ENCODE measurements at places on chromosomes 5 and 9. TPM values are rescaled to one million over a fixed set of nuclear protein-coding genes. Genes with fewer than 3 reads are reported as not detected.

Gene AQP7
- not detected for total RNA-seq

Gene IFNK
- not detected for total RNA-seq

- no peak for DNase-seq
Measured at GRCh38 chr5:143306040-143306439, 97.4 kb downstream of the NR3C1 start.

Gene COL5A1
- 0.30 TPM for total RNA-seq

- no peak for DNase-seq
Measured at GRCh38 chr5:36631620-36632362, 25.4 kb downstream of the SLC1A3 start.

DNA sequence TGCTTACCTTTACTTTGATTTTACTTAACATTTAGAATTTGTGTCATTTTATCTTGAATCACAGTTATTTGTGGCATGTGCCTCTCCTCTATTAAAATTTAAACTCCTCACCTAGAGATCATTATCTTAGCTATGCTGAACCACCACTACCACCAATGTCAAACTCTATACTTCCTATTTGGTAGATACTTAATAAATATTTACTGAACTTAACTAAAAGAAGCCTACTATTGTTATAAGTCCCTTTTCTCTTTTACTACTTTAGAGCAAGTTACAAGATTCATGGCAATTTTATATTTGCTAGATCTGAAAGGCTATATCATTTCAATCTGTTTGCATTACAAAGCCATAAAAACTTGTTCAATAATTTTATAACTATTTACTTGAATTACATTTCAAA lies 273.3 kb upstream of the CCNH start:
- DNase-seq, result no peak

- no peak for DNase-seq
Measured at GRCh38 chr9:126509718-126510117, 104.0 kb upstream of the LMX1B start.

- no peak for DNase-seq
Measured at GRCh38 chr9:5999443-6000101, 15.9 kb downstream of the RANBP6 start.

- no peak for DNase-seq
Measured at GRCh38 chr5:95102080-95102479, 182.8 kb downstream of the MCTP1 start.

Gene ANXA2R
- 4.0 TPM for total RNA-seq

Gene TXNDC8
- total RNA-seq, result not detected

DNA sequence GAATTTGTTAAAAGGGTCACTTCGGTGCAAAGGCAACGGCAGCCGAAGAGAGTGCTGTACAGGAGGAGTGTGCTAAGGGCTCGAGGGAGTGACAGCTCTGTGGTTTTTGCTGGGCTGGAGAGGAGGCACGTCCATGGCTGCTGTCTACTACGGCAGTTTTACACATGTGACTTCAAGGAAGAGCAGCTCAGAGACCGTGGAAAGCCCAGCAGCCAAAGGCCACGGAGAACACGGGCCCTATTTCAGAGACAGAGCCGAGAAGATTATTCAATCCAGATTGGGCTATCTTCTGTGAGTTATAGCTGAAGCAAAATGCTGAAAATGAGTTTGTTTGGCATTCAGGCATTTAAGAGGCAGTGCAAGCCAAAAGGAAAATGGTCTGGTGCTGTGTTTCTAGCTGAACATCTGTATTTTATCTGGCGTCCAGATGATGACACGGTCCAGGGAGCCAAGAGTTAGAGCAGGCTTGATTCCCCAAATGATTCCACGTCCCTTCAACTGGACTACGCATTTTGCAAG lies 96.4 kb downstream of the RFK start:
- DNase-seq, result no peak

Gene SPEF2
- 3.4 TPM for total RNA-seq

DNA sequence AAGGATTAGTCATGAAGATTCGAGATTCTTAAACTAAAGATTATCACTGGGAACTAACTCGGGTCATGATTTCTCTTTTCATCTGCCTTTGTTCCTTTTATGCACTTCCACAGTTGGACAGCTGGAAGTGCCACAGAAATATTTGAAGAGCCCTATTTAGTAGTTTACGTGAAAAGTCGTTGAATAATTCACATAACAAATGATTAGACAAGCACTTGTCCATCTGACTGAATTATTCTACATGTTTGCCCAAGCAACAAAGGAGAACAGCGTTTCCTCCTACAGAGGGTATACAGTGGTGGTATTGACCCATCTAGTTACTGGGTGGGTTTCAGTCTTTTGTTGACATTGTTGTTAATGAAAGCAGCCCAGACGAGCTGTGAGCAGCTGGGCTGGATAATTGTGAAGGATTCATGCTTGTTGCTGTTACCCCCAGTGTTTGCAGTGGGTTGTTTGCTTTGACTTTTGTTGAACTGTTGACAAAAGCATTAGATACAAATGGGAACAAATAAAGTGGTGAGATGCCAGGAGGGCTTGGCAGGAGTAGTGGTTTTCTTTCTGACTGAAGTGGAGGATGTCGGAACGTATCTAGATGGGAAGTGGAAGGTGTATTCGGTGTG lies 96.2 kb downstream of the TLE4 start:
- DNase-seq, result no peak

Gene TEX48
- total RNA-seq, result 0.42 TPM

DNA sequence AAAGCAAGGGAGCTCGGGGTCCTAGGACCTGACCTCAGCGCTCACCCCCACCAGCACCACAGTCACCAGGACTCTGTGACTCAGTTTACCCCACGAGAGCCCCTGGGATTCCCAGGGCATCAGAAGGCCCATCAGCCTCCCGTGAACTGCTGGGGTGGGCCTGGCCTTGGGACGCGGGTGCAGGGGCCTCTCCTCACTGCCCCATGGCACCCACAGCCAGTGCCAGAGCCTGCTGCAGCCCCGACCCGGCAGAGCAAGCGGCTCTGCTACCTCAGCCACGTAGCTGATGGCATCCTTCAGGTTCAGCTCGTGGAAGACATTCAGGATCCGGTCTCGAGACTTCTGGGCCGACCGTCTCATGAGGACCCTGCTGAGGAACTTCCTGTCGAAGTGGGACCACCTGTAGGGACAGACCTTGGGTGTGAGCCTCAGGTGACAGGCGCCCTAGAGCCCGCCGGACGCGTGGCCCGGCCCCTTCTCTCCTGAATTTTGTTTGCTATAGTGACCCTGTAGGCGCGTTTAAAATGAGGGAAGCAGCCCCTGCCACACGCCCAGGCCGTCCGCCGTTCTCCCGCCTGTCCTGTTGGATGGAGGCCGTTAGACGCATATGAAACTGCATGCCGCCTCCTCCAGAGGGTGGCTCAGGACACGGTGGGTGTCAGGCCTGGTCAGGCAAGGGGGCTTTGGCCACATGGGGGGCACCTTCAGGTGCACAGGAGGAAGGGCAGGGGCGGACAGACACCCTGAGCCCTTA lies 36.8 kb downstream of the EXOC3 start:
- no peak for DNase-seq

DNA sequence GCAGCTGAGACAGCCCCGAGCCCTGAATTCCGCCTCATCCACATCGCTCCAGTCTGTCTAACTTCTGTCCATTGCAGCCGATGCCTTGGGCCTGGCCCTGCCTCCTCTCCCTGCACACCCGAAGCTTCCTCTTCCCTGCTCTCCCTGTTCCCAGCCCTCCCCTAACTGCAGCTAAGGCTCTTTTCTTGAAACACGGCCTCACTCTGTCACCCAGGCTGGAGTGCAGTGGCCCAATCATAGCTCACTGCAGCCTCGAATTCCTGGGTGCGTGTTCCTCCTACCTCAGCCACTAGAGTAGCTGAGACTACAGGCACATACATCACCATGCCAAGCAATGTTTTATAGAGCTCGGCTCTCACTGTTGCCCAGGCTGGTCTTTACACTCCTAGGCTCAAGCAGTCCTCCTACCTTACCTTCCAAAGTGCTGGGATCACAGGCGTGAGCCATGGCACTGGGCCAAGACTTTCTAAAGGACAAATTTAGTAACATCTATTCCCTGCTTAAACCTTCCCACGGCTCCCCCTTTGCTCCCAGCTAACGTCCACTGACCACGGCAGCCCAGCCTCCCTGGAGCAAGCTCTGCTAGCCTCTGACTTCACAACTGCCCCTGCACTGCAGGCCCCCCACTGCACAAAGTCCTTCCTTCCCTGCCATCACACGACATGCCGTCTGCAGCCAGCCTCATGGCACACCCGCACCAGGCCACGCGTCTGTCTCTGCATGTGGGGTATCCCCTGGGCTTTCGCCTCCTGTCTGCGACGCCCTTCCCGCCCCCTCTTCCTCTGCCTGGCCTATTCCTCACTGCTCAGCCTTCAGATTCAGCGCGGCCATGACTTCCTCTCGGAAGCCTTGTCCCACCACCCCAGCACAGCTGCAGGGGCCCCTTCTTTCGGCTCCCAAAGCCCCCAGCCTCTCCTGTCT lies 28.6 kb downstream of the LAMC3 start:
- no peak for DNase-seq
